DMS153 (cell line): ENCODE measurements at places on chromosomes 16 and 17.

DNA sequence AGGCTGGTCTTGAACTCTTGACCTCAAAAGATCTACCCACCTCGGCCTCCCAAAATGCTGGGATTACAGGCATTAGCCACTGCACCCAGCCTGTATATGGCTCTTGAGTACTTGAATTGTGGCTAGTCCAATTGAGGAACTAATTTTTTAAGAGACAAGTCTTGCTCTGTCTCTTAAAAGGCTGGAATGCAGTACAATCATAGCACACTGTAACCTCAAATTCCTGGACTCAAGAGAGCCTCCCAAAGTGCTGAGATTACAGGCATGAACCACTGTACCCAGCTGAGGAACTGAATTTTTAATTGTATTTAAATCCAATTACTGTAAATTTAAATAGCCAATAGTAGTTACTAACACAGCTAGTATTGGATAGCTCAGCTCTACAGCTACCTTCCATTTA, 50.6 kb downstream of the MED13 start:
- no peak for DNase-seq

DNA sequence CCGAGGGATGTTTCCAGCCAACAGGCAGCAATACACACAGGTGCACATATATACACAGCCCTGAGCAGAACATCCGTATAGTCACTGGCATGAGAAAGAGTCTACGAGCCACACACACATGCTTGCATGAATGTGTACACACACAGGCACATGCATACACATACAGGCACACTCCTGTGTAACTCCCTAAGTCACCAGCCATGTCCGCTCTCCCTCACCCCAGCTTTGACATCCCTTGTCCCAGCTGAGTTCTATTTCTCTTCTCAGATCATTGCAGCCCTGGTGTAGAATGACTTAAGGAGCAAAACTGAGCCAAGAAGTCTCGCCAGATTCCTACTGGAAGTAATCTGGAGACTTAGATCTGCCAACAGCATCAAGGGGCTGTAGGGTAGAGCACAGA, 13.1 kb downstream of the CDRT4 start:
- no peak for DNase-seq

DNA sequence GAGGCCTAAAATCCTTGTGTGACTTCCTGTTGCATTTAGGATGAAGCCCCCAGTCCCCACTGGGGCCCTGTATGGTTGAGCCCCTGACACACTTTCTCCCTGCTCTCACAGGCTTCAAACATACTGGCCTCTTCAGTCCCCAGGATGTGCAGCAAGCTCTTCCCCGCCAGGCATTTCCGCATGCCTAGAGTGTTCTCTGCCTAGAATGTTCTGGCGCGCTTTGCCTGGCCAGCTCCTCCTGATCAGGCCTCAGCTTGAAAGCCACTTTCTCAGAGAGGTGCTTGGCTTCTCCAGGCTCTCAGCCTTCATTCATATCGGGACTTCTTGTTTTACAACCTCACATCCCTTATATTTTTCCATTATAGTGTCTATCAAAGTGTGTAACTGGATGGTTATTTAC, 123.7 kb downstream of the SPACA3 start:
- no peak for DNase-seq

DNA sequence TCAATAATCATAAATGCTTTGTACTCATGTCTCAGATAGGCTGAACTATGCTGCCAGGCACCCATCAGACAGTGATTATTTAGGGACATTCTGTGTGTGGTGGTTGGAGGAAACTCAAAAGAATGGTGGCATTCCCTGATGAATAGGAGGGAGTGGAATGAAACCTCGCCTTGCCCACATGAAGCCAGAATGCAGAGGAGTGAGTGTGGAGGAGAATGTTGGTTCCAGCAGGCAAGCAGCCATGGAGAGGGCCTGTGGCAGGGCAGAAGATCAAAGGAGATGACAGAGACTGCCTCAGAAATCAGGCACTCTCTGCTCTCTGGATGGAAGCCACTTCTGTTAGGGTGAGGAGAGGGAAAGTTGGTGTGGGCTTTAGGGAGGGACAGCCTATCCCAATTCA, 22.5 kb downstream of the KCTD19 start:
- no peak for DNase-seq

- no peak for DNase-seq
Observed at GRCh38 chr16:77788181-77789084, at the start of gene VAT1L. Gene VAT1L (plus strand): TSS chr16:77788564. CDS start chr16:77788683, 119 bp downstream.

GRCh38 chr17:73956595-73957465, 246.6 kb upstream of the RPL38 start:
- no peak for DNase-seq
